Activated CD4-positive, alpha-beta memory T cell treated with anti-CD3 and anti-CD28 coated beads for 36 hours (primary cell): ENCODE measurements at places on chromosomes 7 and 10. TPM values are rescaled to one million over a fixed set of nuclear protein-coding genes. Genes with fewer than 3 reads are reported as not detected.

Gene SPDYE5
- not detected for total RNA-seq

Gene CPVL
- total RNA-seq = not detected

Gene CCDC146
- 1.8 TPM for total RNA-seq

Gene FAM131B
- 2.3 TPM for total RNA-seq

Gene CRYGN
- not detected for total RNA-seq

Gene ANKRD7
- not detected for total RNA-seq

Gene PRLHR
- total RNA-seq = not detected

Gene CDHR3
- total RNA-seq = 0.57 TPM

Gene PIK3CG
- total RNA-seq = 11.3 TPM
